ENCODE measurements at places on chromosomes 4 and X.

DNA sequence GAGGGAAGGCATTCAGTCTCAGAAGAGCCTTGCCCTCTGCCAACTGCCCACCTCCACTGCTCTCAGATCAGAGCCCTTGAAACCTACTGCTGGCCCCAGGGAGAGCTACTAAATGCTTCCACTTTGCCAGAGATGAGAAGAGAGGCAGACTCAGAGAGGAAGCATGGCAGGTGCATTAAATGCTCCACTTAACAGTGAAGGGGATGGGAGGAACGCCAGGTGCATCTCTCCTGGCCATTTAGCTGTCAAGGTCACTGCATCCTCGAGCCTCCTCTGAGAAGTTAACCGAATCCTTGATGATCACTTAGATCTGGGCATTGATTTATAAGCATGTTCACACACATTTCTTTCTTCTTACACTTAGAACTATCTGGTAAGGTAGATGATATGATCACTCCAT lies 15.0 kb downstream of the TRPC5 start:
- no peak for DNase-seq

- DNase-seq, result no peak
These were observed 12.9 kb downstream of the GPRIN3 start for GRCh38 chr4:89294573-89295269.

DNA sequence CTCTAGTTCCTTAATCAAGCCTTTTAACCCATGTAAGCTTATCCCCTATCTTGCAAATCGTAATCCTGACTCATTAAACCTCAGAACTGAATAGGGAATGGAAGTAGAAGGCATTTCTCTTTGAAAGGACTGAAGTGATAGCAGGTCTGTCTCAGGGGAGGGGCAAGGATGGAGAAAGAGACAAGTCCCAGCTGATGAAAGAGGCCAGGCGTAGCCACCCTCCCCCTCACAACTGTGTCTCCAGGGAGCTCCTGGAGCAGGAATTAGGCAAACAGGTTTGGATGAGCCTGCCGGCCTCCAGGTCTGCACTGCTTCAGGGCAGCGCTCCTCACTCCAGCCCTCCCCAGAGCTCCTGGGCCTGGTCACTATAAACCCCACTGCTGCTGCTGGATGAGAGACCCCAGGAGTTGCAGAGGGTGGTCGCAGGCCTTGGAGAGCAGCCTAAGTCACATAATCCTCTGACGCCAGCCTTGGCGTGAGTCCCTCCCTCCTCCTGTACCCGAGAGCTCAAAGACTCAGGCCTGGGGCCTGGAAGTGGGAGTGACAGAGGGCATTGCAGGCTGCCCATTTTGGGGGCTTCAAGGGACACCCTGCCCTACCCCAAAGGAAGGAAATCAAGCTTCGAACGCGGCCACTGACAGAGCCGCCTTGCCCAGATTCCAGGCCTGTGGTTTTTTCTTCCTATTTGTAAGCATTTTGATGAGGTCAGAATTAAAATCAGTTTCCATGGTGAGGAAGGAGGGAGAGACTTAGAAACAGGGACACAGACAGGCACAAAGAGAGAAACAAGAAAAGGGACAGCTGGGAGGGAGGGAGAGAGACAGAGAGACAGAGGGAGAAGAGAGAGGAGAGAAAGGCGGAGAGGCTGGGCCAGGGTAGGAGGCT lies 21.2 kb upstream of the MSX1 start:
- no peak for DNase-seq

DNA sequence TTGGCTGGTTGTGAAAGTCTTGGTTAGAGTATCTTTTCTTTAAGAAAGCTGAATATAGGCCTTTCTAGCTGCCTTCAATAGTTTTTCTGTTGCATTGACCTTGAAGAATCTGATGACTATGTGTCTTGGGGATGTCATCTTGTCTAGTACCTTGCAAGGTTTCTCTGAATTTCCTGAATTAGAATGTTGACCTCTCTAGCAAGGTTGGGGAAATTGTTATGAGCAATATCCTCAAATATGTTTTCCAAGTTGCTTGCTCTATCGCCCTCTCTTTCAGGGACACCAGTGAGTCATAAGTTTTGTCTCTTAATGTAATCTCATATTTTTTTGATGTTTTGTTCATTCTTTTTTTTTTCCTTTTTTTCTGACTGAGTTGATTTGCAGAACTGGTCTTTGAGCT lies 194.7 kb downstream of the RAB28 start:
- peak; percentile 29 for DNase-seq

DNA sequence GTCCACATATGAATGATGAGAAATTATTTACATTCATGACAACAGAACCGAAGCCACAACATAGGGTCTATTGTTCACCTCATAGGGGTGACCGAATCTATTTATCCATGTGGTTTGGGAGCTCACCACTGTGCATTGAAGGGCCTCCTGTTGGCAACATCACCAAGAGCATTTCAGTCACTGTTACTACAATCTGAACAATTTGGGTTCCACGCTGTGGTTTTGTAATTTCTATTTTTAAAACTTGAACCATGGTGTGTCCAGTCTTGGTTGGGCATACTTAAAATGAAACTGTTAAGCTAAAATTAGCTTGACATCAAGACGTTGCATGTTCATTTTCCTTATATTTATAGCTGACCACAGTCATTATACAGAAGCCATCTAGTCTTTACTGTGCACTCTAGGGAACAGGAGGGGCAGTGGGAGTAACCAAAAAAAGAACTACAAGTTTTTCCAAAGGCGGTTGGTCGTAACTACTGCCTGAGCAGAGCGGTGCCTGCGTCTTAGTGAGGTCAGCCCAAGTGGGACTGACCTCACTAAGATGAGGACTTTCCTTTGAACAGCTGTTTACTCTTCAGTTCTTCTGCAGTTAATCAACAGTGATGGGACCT lies 192.1 kb downstream of the SPRY1 start:
- no peak for DNase-seq

Data from kidney glomerular epithelial cell (primary cell).